ENCODE measurements at places on chromosomes 4 and X.

DNA sequence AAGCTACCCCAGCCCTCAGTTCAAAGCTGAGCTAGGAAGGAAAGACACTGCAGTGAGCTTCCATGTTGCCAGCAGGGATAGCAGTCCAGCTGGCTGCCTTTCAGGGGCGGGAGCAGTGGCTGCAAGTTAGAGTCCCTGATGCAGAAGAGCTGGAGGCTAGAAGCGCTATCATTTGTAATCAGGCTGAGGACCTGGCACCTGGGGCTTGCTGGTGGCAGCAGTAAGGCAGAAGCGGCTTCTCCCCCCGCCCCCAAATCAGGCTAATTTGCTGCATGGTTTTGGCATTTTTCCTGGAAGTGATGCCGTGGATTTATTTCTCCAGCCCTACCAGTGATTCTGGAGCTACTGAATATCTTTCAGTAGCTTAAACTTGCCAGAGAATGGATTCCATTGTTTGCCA lies 203.3 kb downstream of the CLCN4 start:
- DNase-seq = no peak

DNA sequence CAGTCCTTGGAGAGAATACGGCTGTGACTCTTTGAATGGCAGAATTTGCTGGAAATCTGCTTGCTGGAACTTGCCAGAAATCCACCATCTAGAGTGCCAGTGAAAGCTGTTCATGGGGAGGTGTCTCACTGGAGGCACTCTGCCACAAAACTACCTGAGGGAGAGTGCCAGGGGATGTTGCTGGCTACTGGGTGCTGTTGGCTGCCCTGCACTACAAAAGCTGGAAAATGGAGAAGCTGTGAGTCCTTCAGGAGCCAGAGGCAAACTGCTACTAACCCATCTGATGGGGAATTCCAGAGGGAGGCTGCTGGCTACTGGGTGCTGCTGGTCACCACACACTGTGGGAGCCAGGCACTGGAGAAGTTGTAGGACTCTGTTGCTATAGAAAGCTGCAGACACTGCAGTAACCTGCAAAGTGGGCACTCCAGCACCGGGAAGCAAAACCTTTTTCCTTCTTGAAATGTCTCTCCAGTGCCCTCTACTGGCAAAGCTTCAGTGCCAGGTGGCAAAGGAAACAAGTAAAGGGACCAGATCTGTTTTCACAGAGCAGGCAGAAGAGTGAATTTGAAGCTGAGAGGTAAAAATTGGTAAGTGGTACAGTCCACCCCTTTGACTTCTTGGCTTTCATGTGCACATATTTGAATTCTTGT lies 47.8 kb upstream of the HSD17B10 start:
- peak; percentile 73 for DNase-seq

DNA sequence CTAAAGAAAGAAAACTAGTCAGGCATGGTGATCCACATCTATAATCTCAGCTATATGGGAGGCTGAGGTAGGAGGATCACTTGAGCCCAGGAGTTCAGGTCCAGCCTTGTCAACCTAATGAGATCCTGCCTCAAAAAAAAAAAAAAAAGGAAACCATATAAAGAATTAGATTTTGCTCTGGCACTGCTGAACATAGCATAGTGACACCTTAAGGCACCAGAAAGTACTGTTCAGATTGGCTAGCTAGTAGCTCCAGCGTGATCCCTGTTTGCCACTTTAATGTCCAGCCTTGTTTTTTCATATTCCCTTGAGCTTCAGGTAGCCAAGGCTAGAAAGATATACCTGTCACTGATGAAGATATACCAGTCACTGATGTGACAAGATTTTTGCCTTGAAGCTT lies 34.1 kb downstream of the EXOC1 start:
- DNase-seq = peak; percentile 47

DNA sequence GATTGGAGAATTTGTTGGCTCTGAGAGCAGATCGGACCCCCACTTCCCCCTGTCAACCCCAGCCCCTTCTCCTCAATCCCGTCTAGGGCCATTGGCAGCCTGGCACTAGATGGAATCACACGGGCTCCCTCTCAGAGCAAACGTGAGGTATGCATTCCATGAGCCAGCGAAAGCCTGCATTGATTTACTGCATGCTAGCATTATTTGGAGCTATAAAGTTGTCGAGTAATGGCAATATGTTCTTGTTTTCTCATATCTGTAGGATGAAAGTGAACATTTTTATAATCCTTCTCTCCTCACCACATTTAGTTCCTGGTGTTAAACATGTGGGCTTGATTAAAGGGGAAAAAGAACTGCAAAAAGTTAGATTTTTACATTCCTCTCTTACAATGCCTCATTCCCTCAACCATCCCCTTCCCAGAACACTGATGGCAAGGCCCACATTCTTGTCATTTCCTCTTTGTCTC lies 159.2 kb downstream of the SPRY1 start:
- DNase-seq = no peak

- DNase-seq = no peak
Measured at GRCh38 chr4:156792462-156793085, 179.0 kb downstream of the PDGFC start.

DNA sequence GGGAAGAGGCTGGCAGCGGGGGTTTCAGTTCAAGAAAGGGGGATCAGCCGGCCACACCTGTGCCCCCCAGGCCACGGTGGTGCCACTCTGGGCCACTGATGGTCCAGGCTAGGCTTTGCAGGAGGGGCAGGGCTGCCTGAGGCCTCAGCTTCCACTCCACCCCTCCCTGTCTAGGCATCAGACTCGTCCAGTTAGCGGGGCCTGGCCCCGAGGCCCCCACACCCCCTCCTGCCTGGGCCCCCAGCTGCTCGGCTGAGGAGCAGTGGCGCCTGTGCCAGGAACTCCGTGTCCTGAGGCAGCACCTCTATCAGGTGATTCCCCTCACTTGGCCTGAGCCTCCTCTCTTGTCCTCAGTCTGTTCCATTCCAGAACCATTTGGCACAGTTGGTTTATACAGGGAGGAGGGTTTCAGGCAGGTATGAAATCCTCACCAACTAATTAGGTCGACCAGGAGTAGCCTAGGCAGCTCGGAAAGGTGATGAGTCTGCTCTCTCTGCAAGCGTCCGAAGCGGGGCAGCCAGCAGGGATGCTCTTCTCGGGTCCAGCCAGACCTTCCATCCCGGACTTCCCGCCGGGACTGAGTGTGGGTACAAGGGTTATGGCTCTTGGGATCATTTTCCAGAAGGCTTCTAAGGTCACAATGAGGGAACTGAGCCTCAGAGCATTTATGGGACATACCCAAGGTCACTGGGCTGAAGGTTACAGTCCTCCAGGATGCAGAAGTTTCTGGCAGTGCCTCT lies 2.1 kb downstream of the NSG1 start:
- DNase-seq = no peak

GRCh38 chr4:139849219-139849618 lies 183.6 kb downstream of the MGST2 start:
- DNase-seq = no peak

DNA sequence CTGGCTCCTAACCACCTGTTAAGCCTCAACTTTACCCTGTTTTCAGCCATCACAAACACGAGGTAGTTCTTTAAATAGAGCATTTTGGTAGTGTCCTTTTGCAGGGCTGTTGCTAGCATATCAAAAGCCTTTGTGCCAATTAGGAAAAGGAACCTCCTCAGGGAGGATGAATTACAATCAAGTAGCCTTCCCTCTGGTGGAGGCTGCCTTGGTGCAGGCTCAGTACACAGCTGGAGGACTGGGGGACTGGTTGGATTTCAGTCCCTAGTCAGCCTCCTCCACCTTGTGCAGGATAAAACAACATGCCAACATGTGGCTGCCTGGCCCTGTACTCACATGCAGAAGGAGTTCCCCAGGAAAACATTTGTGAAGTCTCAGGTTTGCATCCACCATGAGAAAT lies 53.1 kb downstream of the RASGEF1B start:
- no peak for DNase-seq

GRCh38 chrX:38560776-38561125 lies 591 bp upstream of the TSPAN7 start:
- DNase-seq = no peak

DNA sequence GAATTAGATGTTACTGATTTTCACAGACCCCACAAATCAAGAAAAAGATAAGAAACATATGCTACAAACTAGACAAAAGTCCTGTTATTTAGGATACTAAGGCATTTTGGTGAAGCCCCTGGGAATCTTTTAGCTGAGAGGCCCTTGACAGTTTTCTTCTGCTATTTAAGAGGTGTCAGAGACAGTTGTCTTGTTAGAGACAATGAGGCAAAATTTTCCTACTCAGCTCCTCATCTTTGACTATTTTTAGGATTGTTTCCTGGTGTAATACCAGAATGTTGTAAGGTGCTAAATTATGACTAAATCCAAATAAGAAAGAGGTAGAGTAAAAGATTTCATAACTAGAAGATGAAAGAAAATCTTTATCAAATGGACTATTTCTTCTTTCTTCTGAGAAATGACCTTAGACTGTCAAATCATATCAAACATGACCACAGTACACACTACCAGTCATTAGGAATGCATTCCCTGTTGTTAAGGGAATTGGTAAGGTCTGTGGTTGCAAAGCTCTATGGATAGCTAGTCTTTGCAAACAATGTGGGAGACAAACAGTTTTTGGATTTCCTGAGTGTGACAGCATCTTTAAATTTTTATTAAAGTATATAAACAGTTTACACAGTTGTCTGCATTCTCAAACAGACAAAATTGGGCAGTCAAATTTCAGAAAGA lies 926.1 kb downstream of the ADGRL3 start:
- DNase-seq = no peak

DNA sequence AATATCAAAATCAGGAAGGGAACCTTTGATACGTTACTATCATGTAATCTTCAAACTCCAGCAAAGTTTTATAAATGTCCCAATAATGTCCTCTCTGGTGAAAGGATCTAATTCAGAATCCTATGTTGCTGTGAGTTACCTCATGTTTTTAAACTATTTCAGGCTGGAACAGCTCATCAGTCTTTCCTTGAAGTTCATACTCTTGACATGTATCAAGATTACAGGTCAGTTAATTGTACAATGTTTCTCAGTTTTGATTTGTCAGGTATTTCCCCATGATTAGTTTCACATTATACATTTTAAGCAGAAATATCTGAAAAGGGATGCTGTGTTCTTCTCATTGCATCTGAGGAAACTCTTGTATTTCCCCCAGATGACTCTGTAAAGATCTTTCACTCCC lies 136.5 kb upstream of the HS3ST1 start:
- DNase-seq = no peak

- DNase-seq = no peak
Measured at GRCh38 chr4:88054229-88054628, 46.8 kb downstream of the PKD2 start.

All from NAMALWA (cell line).